Heart left ventricle (tissue), 16 donors: ENCODE measurements at places on chromosomes 2 and 18. TPM values are rescaled to one million over a fixed set of nuclear protein-coding genes. Genes with fewer than 3 reads are reported as not detected.

The STEAP3 gene
- total RNA-seq: 38.5 TPM

The DES gene
- total RNA-seq: 20,508 TPM

The PARD6G gene
- 2.2 TPM for total RNA-seq

The SERPINB2 gene
- total RNA-seq: 0.88 TPM

The XDH gene
- total RNA-seq: not detected

The CRYGD gene
- not detected for total RNA-seq

The AKAIN1 gene
- not detected for total RNA-seq

DNA sequence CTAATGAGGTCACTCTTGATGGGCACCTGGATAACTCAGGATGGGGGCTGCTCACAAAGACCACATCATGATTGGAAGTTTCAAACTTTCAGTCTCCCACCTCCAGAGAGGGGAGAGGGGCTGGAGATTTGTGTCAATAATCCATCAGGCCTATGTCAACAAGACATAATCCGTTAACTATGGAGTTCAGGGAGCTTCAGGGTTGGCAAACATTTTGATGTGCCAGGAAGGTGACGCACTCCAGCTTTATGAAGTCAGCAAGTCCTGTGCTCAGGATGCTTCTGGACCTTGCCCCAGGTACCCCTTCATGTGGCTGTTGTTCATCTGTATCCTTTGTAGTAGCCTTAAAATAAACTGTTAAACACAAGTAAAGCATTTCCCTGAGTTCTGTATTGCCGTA is 19.0 kb downstream of the SKA1 start:
- no peaks in the 10 kb centered on the region for H3K27me3 ChIP-seq
- no peaks in the 10 kb centered on the region for H3K36me3 ChIP-seq
- no peak overlapping the region for H3K27ac ChIP-seq
- no peak for DNase-seq
- H3K4me3 ChIP-seq: no peak overlapping the region

DNA sequence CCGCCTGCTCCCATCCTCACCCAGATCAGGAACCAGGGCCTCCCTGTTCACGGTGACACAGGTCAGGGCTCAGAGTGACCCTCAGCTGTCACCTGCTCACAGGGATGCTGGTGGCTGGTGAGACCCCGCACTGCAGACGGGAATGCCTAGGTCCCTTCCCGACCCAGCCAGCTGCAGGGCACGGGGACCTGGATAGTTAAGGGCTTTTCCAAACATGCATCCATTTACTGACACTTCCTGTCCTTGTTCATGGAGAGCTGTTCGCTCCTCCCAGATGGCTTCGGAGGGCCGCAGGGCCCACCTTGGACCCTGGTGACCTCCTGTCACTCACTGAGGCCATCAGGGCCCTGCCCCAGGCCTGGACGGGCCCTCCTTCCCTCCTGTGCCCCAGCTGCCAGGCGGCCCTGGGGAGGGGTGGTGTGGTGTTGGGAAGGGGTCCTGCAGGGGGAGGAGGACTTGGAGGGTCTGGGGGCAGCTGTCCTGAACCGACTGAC is 31.7 kb downstream of the GPC1 start:
- H3K27me3 ChIP-seq: no peaks in the 10 kb centered on the region
- H3K4me1 ChIP-seq: peaks cover 7% of the 10 kb centered on the region
- DNase-seq: peak; percentile 57
- no peak overlapping the region for H3K4me3 ChIP-seq

- peaks cover 48% of the 10 kb centered on the region for H3K4me1 ChIP-seq
- DNase-seq: no peak
- no peaks in the 10 kb centered on the region for H3K27me3 ChIP-seq
- no peak overlapping the region for H3K4me3 ChIP-seq
- H3K36me3 ChIP-seq: peaks cover 59% of the 10 kb centered on the region
Observed at GRCh38 chr2:70991142-70991541, 3.5 kb downstream of the TEX261 start.

DNA sequence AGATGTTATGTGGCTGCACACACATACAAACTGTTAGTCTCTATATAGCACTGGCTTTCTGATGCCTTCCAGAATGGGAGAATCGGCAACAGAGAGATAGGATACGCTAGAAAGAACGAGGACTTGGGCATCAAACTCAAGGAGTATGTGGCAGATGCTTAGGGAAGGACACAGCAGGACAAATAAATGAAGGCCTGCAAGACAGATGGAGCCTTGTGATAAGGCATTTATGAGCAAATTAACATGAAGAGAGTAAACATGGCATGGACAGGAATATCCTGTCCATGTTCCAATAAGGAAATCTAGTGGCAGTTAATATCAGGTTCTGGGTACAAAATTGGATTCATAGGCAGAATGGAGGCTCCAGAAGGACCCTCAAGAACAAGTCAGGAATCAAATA is 136.9 kb downstream of the SLC4A10 start:
- no peak for DNase-seq
- no peaks in the 10 kb centered on the region for H3K36me3 ChIP-seq
- no peaks in the 10 kb centered on the region for H3K27me3 ChIP-seq
- H3K4me1 ChIP-seq: no peaks in the 10 kb centered on the region
- no peak overlapping the region for H3K4me3 ChIP-seq
- H3K27ac ChIP-seq: no peak overlapping the region

DNA sequence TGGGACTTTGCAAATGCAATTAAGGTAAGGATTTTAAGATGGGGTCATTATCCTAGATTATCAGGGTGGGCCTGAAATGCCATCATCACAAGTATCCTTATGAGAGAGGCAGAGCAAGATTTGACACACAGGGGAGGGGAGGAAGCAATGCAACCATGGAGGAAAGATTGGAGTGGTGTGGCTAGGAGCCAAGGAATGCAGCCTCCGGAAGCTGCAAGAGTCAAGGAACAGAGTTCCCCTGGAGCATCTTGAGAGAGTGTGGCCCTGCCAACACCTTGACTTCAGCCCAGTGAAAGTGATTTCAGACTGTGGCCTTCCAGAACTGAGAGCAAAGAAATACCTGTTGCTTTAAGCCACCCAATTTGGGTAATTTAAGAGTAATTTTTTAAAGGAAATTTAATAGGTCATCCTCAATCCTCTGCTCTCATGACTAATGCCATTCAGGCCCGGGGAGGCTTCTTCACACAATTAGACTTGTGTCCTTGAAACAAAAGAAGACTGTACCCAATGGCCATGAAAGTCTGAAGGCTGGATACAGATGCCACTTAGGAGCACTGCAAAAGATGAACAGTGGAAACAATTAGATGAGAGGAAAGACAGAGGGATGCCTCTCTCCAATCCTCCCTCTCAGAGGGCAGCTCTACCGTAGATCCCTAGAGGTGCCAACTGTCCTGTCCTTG is 250.3 kb upstream of the ID2 start:
- H3K27ac ChIP-seq: no peak overlapping the region
- DNase-seq: no peak
- H3K4me3 ChIP-seq: no peak overlapping the region
- no peaks in the 10 kb centered on the region for H3K27me3 ChIP-seq
- H3K4me1 ChIP-seq: peaks cover 6% of the 10 kb centered on the region
- H3K36me3 ChIP-seq: no peaks in the 10 kb centered on the region

DNA sequence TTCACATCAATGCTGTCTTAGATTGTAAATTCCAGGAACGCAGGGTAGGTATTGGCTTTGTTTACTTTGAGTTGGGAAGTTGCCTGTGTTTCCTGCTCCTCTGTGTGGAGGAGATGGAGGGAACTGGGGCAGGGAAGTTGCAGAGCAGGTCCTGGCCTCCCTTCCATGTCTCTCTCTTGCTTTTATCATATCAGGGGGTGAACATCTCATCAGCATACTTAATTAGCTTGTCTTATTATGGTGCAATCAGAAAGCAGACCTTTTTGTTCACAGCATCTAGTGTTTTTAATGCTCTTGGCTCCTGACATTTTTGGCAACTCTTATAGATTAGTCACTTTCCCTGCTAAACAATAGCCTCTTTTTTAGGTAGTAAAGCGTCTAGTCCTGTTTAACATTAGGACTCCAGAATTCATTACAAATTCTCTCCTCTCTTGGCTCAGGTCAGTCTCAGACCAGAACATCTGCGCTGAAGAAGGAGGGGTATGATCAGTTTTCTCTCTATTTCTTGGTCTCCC is 11.5 kb upstream of the DIPK1C start:
- no peak overlapping the region for H3K4me3 ChIP-seq
- no peaks in the 10 kb centered on the region for H3K36me3 ChIP-seq
- no peaks in the 10 kb centered on the region for H3K27me3 ChIP-seq
- H3K27ac ChIP-seq: no peak overlapping the region
- no peak for DNase-seq

GRCh38 chr2:239695728-239696240 is 295.0 kb upstream of the HDAC4 start:
- no peak overlapping the region for H3K27ac ChIP-seq
- no peak overlapping the region for H3K4me3 ChIP-seq
- no peaks in the 10 kb centered on the region for H3K36me3 ChIP-seq
- H3K4me1 ChIP-seq: no peaks in the 10 kb centered on the region
- H3K27me3 ChIP-seq: peaks cover 4% of the 10 kb centered on the region

DNA sequence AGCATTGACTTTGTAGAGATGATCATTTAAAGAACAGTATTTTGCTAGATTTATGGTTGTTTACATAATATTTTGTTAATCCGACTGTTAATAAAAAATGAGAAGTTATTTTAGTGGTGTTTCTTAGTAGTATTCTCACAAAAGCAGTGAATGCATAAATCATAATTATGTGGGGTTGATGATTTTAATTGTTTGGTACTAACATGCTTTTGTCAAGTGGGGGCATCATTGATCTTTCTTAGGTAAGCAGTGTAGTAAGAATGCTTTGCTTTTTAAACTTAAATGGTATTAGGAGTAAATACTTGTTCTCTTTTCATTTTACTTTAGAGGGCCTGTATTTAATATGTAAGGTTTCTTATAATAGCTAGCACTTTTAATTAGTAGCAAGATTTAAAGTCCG is 109.2 kb upstream of the OTX1 start:
- H3K4me1 ChIP-seq: no peaks in the 10 kb centered on the region
- H3K36me3 ChIP-seq: peaks cover 11% of the 10 kb centered on the region
- H3K27ac ChIP-seq: no peak overlapping the region
- DNase-seq: no peak

DNA sequence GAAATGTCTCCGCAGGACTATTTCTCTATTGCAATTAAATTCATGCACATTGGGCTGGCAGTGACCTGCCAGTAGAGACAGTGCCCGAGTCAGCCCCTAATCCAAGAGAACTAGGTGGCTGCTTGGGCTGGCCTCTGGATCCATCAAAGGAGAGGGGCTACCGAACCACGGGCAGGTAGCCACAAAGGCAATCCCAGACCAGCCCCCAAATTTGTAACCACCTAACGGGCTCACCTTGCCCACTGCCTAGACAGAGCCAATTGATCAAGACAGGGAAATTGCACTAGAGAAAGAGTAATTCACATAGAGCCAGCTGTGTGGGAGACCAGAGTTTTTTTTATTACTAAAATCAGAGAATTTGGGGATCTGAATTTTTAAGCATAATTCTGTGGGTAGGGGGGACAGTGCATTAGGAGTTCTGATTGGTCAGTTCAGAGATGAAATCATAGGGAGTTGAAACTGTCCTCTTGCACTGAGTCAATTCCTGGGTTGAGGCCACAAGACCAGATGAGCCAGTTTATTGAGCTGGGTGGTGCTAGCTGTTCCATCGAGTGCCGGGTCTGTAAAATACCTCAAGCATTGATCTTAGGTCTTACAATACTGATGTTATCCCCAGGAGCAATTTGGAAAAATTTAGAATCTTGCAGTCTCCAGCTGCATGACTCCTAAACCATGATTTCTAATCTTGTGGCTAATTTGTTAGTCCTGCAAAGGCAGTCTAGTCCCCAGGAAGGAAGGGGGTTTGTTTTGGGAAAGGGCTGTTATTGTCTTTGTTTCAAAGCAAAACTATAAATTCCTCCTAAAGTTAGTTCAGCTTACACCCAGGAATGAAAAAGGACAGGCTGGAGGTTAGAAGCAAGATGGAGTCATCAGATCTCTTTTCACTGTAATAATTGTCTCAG is 260.4 kb upstream of the SP5 start:
- no peaks in the 10 kb centered on the region for H3K27me3 ChIP-seq
- no peak for DNase-seq
- no peak overlapping the region for H3K4me3 ChIP-seq
- H3K4me1 ChIP-seq: no peaks in the 10 kb centered on the region

GRCh38 chr2:171482308-171482707 is 40.0 kb upstream of the CYBRD1 start:
- H3K4me3 ChIP-seq: no peak overlapping the region
- DNase-seq: no peak
- peaks cover 53% of the 10 kb centered on the region for H3K36me3 ChIP-seq
- H3K27ac ChIP-seq: no peak overlapping the region
- no peaks in the 10 kb centered on the region for H3K27me3 ChIP-seq

DNA sequence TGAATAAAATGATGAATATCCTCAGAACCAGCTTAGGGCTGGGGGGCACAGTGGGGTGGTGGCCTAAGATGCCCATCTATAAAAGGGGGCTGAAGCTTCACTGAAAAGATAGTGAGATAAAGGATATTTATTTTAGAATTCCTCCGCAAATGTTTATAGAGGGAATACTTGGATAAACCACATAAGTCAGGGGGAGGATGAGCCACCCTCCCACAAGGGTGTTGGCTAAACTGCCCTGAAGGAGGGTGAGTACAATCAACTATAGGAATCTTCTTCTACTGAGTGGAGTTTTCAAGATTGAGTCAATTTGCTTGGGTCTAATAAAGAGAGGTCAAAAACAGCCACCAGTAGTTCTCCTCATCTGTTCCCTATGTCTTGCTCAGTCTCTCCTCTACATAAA is 114.5 kb upstream of the TANK start:
- H3K4me3 ChIP-seq: no peak overlapping the region
- no peaks in the 10 kb centered on the region for H3K4me1 ChIP-seq
- no peaks in the 10 kb centered on the region for H3K36me3 ChIP-seq

- no peak for DNase-seq
- peaks cover 7% of the 10 kb centered on the region for H3K4me1 ChIP-seq
- H3K4me3 ChIP-seq: no peak overlapping the region
- H3K27ac ChIP-seq: no peak overlapping the region
- no peaks in the 10 kb centered on the region for H3K36me3 ChIP-seq
- H3K27me3 ChIP-seq: peaks cover 48% of the 10 kb centered on the region
Observed at GRCh38 chr2:177143444-177143843, 69.2 kb upstream of the HNRNPA3 start.

DNA sequence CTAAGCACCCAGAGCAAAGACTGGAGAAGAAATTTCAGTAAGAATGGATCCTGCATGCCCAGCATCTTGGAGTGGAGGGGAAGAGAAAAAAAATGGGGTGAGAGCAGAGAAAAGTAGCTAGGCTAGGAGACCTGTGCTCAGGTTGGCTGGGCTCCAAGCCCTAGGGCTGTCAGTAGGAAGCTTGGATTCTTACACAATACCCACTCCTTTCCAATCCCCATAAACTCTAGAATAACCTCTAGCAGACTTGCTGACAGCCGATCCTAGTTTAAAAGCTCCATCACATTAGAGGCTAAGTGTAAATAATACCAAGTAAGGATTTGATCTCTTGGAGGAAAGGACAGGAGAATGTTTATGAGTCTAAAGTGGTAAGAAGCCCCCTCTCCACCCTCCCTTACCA is 46.2 kb upstream of the NABP1 start:
- DNase-seq: peak; percentile 24
- H3K4me3 ChIP-seq: no peak overlapping the region
- H3K4me1 ChIP-seq: no peaks in the 10 kb centered on the region
- H3K27ac ChIP-seq: no peak overlapping the region
- no peaks in the 10 kb centered on the region for H3K36me3 ChIP-seq

DNA sequence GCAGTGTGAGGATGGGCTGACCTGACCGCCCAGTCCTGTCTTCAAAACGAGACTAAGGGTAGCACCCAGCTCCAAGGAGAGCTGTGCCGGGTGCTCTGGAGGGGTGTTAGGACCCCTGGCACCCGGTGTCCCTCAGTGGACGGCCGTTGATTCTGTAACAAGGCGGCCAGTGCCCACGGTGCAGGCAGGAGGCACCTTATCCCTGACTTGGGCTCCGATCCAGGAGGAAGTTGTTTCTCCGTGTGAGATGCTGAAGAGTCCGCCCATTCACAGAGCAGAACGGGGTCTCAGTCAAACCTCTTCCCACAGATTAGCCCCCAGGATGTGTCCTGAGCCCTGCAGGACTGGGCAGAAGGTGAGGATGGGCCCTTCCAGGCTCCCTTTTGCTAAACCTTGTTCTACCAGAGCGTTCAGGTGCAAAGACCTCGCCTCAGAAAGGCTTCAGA is 123.0 kb downstream of the NFATC1 start:
- H3K27me3 ChIP-seq: no peaks in the 10 kb centered on the region
- peak; percentile 35 for DNase-seq
